ENCODE measurements at places on chromosomes 2 and 18.

- DNase-seq, result no peak
Measured at GRCh38 chr2:166088634-166089033, 39.2 kb downstream of the SCN1A start.

- DNase-seq, result no peak
Measured at GRCh38 chr2:233261819-233262555, 10.5 kb downstream of the ATG16L1 start.

DNA sequence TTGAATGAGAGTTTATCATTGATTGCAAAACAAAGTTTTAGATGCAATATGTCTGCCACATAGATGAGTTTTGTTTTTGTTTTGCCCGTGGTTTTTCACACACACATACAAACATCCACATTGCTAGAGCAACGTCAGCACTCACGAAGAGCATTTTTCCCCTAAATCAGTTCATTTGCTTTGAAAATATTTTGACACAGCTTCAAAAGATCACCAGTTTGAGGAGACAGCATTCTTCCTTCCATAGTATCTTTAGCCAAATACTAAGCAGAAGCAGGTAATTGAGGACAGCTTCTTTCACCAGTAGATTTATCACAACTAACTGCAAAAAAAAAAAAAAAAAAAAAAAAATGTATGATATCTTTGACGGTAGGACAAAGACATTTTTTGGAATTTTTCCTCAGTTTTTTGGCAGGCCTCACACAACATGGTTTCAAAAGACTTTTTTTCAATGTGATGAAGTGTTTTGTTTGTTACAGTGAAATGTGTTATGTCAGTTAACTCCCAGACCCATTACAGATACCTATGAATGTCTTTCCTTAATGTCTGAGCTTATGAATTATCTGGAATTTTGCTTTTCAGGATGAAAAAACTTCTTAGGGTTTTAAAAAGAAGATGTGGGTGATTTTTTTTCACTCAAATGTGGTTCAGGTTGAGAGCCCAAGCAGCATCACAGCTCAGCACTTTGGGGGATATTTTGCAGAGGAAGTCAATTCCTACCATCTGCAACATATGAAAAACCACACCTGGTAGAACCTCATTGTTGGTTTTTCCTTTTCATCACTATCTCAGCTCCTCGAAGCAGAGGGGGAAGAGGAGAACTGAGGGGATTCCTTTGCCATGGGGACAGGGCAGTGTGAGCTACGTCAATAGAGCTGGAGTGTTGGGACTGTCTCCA, 31.6 kb downstream of the AOX1 start:
- DNase-seq, result no peak

GRCh38 chr2:43347746-43348145, 121.3 kb upstream of the ZFP36L2 start:
- no peak for DNase-seq

DNA sequence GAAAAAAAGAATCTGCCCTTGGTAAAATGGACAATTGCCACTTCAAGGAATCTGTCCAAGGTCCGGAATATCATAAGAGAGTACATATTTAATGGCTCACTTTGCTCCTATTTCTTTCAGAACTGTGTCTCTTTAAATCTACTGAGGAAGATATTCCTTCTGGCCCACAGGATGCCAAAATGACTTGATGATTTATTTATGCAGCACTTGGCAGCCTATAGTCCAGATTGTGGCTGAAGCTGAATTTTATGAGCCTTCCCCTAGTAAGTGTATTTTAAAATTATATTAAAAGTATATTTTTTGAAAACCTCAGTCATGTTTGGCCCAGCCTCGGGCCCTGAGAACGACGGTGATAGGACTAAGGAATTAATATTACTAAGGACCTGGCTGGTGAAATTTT, 465.1 kb upstream of the HNRNPA3 start:
- no peak for DNase-seq
